Type B pancreatic cell (in vitro differentiated cells): ENCODE measurements at places on chromosomes 5 and 9. TPM values are rescaled to one million over a fixed set of nuclear protein-coding genes. Genes with fewer than 3 reads are reported as not detected.

- no peak for DNase-seq
These were observed 31.3 kb downstream of the USP20 start for GRCh38 chr9:129866394-129867135.

DNA sequence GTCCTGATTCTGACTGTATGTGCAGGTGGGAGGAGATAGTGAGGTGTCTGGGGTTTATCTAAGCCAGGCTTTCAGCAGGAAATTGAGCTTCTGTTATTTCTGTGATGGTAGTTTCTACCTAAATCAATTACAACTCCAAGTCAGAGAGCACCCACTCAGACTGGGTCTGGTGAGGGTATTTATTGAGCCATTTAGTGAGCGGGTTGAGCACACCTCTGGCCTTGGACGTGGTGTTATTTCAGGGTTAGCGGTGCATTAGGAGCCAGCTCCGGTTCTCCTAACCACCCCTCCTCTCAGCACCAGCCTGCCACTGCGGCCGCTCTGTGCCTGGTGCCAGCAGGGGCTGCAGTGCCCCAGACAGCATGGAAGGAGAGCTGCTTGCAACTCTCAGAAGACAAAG is 238.9 kb downstream of the CACNA1B start:
- no peak for DNase-seq

The MELK gene
- total RNA-seq = 19.8 and 35.8 TPM in 2 replicates

The NME5 gene
- total RNA-seq = 4.3 and 7.8 TPM in 2 replicates

The LYSMD3 gene
- total RNA-seq = 15.0 and 21.0 TPM in 2 replicates

DNA sequence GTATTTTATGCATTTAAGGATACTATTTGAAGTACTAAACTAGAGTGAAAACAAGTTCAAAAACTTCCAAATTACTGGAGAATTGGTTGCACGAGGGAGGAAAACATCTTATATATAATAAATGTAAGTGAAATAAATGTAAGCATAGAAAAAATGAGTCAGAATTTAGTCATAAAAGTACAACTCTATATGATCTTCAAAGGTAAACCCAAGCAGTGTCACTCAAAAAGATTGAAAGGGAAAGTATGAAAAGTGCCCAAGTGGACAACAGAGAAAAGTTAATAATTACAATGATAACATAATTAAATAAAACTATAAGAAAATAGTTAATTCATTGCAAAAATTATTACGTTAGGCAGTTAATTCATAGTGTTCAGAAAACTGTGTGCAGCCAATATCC is 2288.5 kb upstream of the C9orf72 start:
- DNase-seq = no peak

The ZNF366 gene
- total RNA-seq = not detected in 2 replicates

DNA sequence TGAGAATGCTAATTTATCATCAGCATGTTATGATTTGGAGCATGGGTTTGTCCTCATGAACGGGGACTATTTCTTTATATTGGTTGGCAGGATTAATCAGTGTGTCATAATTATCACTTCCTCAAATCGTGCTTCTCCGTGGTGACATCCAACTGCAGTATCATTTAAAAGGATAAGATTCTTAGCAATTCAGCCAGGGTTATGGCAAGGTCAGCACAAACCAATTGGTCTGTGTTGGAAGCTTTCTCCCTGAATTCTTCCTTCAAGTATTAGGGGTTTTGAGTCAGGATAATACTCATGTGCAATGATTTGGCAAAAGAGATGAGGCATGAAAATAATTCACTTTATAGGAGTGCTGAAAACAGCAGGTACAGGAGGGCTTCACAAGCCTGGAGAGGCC is 5.5 kb upstream of the CAMLG start:
- no peak for DNase-seq

The THBS4 gene
- total RNA-seq = 8.8 and 16.6 TPM in 2 replicates

DNA sequence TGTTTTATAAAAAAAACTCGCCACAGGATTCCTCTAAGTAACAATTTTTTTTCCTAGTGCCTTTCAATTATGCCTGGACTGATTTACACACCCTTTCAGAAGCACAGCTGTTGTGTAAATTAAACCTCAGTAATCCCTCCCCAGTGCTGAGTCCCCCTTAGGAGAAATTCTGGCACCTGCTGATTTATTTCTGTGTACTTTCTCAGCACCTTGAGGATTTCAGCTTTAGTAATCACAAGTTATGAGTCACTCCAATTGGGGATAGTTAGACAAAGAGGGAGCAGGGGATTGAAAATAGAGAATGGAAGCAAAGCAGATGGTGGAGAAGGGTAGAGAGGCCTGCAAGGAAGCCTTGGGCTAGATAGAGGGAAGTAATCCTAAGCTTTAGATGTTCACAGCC is 171.7 kb downstream of the TTLL11 start:
- no peak for DNase-seq

The CCNI2 gene
- total RNA-seq = 0.76 and 1.4 TPM in 2 replicates

The PNPLA7 gene
- 2.5 and 3.1 TPM in 2 replicates for total RNA-seq

- no peak for DNase-seq
These were observed 27.7 kb downstream of the PTCD2 start for GRCh38 chr5:72347801-72348308.

DNA sequence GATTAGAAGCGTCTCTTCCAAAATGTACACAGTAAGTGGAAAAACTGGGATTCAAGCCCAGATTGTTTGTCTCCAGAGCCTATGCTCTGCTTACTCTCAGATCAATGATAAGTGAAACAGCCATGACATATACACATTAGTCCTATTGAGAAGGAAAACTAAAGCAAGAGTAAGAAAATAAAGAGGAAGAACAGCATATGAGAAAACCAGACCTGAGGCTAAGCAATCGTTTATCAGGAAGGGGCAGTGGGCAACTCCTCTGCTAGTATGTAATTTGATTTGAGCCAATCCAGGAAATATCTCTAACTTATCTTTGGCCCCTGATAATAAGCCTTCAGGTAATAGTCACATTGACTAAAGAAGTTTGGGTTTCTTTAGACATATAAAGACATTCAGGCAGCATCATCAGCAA is 789.9 kb upstream of the C9orf72 start:
- no peak for DNase-seq

The HAVCR2 gene
- total RNA-seq = 0.10 and 0.29 TPM in 2 replicates

GRCh38 chr5:69034898-69035297 is 58.9 kb upstream of the SLC30A5 start:
- no peak for DNase-seq

- no peak for DNase-seq
These were observed 41.8 kb downstream of the CAMSAP1 start for GRCh38 chr9:135865531-135865930.

- no peak for DNase-seq
These were observed 99.8 kb upstream of the MAP1B start for GRCh38 chr5:72007336-72008111.

The LIX1 gene
- 2.9 and 27.4 TPM in 2 replicates for total RNA-seq

- DNase-seq = no peak
These were observed 299.9 kb upstream of the IRX2 start for GRCh38 chr5:3051400-3051799.

DNA sequence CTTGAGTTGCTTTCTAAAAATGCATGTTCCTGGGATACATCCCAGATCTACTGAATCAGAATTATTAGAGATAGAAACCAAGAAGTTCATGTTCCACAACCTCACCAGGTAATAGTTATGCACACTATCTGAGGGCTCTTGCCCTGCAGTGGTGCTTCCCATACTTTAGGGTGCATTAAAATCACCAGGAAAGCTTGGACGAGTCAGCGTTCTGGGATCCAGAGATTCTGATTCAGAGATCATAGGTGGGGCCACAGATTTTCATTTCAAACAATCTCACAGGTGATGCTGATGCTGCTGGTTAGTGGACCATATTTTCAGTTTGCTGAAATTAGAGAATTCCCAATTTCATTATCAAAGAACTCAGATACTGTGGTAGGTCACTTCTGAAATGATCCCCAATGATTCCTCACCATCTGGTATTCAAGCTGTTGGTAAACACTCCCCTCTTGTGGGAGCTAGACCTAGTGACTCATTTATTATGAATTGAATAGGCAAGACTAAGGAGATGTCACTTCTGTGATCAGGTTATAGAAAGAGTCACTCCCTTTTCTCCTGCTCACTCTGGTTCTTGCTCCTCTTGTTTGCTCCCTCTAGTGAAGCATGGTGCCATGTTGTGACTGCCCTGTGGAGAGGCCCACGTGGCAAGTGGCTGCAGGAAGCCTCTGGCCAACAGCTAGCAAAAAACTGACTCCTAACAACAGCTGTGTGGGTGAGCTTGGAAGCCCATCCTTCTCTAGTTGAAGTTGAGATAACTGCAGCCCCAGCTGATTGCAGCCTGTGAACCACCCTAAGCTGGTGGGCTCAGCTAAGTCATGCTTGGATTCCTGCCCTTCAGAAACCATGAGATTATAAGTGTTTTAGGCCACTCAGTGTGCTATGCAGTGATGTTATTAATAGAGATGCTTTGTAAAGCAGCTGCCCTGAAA is 59.8 kb downstream of the SH3TC2 start:
- DNase-seq = no peak

- no peak for DNase-seq
These were observed 738.2 kb downstream of the SEMA5A start for GRCh38 chr5:8807636-8808035.

The GADD45G gene
- 10.9 and 12.2 TPM in 2 replicates for total RNA-seq

DNA sequence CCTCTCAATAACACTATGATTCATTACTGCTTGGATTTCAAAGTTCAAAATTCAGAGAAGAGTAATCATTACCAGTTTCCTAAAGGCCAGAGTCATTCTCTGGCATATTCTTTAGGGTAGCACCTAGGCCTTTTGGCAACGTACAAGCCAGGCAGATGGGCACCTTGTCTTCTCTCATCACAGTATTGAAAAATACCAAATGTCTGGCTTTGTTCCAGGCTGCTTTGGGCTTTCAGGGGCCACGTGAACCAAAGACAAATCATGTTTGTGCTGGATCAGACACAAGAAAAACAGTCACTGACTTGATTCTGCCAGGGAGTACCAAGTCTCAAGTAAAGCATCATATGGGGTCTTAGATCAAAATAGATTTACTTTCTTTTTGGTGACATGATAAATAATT is 15.5 kb downstream of the MEGF9 start:
- no peak for DNase-seq

DNA sequence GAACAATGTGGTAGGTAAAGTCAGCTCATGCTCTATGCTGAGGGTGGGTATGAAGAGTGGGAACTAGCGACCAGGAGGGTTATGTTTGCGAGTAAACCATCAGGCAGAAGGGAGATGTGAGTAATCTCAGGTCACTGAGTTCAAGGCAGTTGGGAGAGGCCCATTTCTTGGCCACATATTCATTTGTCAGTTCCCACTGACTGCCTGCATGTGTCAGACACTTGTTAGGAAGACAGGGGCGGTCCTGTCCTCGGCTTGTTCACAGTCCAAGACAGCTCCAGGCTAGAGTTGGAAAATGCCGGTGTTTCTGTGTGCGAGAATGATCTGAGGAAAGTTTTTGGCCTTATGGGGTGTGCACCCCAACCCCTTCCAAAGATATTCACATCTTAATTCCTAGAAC is 48.6 kb upstream of the GDNF start:
- no peak for DNase-seq

The TMEM174 gene
- total RNA-seq = not detected in 2 replicates

DNA sequence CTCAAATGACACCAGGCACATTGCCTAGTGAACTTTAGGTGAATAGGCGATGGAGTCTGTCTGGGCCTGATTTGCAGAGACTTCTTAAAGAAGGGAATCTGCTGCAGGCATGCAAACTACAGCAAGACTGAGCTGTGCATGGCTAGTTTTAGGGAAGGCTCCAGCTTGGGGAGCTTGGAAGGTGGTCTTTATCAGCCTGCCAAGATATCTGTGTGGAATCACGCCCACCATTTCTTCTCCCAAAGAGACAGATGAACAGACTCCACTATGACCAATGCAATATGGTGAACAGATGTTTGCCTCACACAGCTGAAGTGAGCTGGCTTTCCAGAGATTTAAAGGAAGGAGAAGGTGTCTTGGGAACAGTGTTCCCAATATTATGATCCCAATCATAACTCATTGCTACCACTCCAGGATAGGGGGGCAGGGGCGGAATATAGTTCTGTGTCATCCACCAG is 129.0 kb upstream of the HMHB1 start:
- DNase-seq = no peak

The SPATA31A5 gene
- total RNA-seq = not detected in 2 replicates

The FREM1 gene
- total RNA-seq = 8.6 and 50.8 TPM in 2 replicates

DNA sequence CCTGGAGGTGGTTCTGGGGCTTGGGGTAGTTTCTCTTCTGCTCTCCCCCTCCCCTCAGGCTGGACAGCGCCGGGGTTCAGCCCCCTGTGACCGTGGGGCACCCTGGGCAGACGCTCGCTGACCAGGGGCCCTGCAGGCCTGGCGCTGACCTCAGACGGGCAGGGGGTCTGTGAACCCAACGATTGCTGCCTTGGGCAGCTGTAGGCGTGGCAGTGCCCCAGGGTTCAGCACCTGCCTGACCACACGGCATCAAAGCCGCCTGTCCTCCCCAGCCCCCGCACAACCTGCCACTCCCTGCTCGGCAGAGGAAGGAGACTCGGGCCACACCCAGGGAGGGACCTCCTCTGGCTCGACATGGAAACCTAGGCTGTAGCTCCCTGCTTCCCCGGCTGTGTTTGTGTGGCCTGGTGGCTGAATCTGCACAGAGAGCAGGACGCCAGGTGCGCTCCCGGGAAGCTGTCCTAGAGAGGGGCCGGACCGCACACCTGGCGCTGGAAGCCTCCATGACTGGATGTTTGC is 12.2 kb downstream of the LCN12 start:
- no peak for DNase-seq

- no peak for DNase-seq
These were observed 1.8 kb downstream of the AUH start for GRCh38 chr9:91359734-91360470.

GRCh38 chr5:142753116-142753631 is 17.0 kb upstream of the ARHGAP26 start:
- no peak for DNase-seq

The INSL6 gene
- total RNA-seq = not detected in 2 replicates

DNA sequence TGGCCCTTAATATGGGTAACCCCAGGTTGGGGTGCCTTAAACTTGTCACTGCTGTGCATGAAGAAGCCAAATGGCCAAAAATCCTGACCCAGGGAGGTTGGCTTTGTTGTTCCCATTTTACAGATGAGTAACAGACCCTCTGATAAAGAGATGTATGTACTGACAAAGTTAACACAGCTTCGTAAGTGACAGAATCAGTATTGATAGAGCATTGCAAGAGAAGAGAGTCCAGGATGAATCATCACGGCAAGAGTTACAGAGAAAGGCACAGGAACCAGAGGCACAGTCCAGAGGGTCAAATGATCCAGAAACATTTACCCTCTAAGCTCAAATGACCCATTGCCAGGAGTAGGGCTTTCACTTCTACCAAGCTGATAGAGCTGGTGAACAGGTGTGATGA is 103.8 kb upstream of the SMC2 start:
- DNase-seq = no peak
